Kidney glomerular epithelial cell (primary cell): ENCODE measurements at places on chromosomes 2 and 18.

GRCh38 chr2:201852878-201853415 lies 46.6 kb downstream of the CDK15 start:
- no peak for DNase-seq

DNA sequence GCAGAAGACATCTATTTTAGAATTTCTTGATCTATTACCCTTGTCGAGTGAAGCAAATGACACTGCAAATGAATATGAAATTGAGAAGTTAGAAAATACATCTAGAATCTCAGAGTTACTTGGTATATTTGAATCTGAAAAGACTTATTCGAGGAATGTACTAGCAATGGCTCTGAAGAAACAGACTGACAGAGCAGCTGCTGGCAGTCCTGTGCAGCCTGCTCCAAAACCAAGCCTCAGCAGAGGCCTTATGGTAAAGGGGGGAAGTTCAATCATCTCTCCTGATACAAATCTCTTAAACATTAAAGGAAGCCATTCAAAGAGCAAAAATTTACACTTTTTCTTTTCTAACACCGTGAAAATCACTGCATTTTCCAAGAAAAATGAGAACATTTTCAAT lies 370.4 kb downstream of the XIRP2 start:
- DNase-seq = no peak

- no peak for DNase-seq
Measured at GRCh38 chr2:99249951-99250350, 5.5 kb downstream of the LYG2 start.

GRCh38 chr2:152400607-152401214 lies 65.7 kb downstream of the FMNL2 start:
- no peak for DNase-seq

DNA sequence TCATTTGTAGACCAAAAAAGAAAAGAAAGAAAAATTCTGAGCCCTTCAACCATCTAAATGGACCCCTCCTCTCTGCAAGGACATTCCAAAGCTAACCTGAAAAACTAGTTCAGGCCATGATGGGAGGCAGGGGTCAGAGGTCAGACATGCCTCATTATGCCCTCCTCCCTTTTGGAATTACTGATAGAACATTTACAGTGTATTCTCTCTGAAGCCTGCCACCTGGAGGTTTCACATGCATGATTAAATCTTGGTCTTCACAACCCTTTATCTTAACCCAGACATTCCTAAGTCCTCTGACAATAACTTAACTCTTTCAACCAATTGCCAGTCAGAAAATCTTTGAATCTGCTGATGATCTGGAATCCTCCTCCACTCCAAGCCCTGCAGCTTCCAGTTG lies 86.0 kb downstream of the SPP2 start:
- DNase-seq = peak; percentile 88
